Stimulated activated CD4-positive, alpha-beta T cell treated with anti-CD3 and anti-CD28 coated beads, Interleukin-12 subunit alpha, Interleukin-12 subunit beta, amount 100 ng/mL, for 4 hours (primary cell): ENCODE measurements at places on chromosomes 1 and 21.

DNA sequence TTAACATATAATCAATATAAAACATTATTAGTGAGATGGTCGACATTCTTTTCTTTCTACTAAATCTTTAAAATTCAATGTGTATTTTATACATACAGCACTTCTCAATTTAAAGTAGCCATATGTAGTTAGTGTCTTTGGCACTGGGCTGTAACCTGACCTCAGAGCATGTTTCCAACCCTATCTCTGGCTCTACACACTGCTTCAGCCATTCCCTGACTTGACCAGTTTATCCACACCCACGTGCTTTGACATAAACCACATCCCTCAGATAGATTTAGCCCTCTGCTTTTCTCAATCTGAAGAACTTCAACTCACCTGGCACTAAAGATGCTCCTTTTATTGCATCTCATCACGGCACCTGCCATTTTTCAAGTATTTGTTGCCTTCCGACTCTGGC, 58.3 kb downstream of the RGS2 start:
- no peak for DNase-seq

- no peak for DNase-seq
Observed at GRCh38 chr1:201561195-201561564, 22.3 kb downstream of the NAV1 start.

GRCh38 chr1:101509370-101509769, 272.6 kb downstream of the S1PR1 start:
- DNase-seq = no peak

- no peak for DNase-seq
Observed at GRCh38 chr1:13733711-13734110, 33.7 kb downstream of the PRDM2 start.

GRCh38 chr1:240098534-240098933, 6.9 kb downstream of the FMN2 start:
- DNase-seq = no peak

DNA sequence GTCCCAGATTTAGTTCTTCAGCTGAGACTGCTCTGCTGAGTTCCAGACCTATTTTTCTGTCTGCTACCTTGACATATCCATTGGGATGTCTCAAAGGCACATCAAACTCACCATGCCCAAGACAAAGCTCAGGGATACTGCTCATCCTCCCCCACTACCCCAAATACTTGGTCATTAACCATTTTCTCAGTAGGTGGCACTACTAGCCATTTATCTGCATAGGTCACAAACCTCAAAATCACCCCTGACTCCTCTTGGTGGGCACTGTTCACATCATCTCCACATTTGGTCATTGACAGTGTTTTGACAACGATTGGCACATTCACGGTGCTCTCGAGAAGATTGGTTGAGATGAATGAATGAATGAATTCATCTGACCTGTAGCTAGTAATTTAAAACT, 32.1 kb downstream of the CACNA1S start:
- DNase-seq = no peak

- no peak for DNase-seq
Observed at GRCh38 chr1:87134061-87134460, 194.6 kb upstream of the LMO4 start.

- DNase-seq = no peak
Observed at GRCh38 chr1:12158357-12159092, 8.3 kb upstream of the TNFRSF1B start.

GRCh38 chr1:24846671-24847070, 83.4 kb downstream of the RUNX3 start:
- DNase-seq = no peak
